ENCODE measurements at places on chromosomes 6 and 20. TPM values are rescaled to one million over a fixed set of nuclear protein-coding genes. Genes with fewer than 3 reads are reported as not detected.

The TMEM14C gene
- 42.8 TPM for total RNA-seq

GRCh38 chr6:113496166-113496565 is 361.0 kb upstream of the MARCKS start:
- peaks cover 44% of the 10 kb centered on the region for H3K4me1 ChIP-seq
- H3K27ac ChIP-seq: no peak overlapping the region
- H3K27me3 ChIP-seq: no peaks in the 10 kb centered on the region
- no peak overlapping the region for H3K4me3 ChIP-seq
- DNase-seq: no peak
- no peaks in the 10 kb centered on the region for H3K36me3 ChIP-seq

- H3K4me1 ChIP-seq: no peaks in the 10 kb centered on the region
- H3K36me3 ChIP-seq: no peaks in the 10 kb centered on the region
- no peaks in the 10 kb centered on the region for H3K27me3 ChIP-seq
- H3K27ac ChIP-seq: peak overlapping the region; percentile 25
Observed at GRCh38 chr6:46352541-46353268, 138.5 kb downstream of the RCAN2 start.

The TNF gene
- total RNA-seq: 0.27 TPM

The PPIL6 gene
- total RNA-seq: 2.0 TPM

GRCh38 chr6:111721753-111722154 is 116.1 kb upstream of the TRAF3IP2 start:
- peaks cover 16% of the 10 kb centered on the region for H3K4me1 ChIP-seq
- H3K36me3 ChIP-seq: no peaks in the 10 kb centered on the region
- no peaks in the 10 kb centered on the region for H3K27me3 ChIP-seq
- peak overlapping the region; percentile 54 for H3K27ac ChIP-seq

The HMGA1 gene
- 309 TPM for total RNA-seq

The LHFPL5 gene
- not detected for total RNA-seq

The LY6G6F gene
- not detected for total RNA-seq

DNA sequence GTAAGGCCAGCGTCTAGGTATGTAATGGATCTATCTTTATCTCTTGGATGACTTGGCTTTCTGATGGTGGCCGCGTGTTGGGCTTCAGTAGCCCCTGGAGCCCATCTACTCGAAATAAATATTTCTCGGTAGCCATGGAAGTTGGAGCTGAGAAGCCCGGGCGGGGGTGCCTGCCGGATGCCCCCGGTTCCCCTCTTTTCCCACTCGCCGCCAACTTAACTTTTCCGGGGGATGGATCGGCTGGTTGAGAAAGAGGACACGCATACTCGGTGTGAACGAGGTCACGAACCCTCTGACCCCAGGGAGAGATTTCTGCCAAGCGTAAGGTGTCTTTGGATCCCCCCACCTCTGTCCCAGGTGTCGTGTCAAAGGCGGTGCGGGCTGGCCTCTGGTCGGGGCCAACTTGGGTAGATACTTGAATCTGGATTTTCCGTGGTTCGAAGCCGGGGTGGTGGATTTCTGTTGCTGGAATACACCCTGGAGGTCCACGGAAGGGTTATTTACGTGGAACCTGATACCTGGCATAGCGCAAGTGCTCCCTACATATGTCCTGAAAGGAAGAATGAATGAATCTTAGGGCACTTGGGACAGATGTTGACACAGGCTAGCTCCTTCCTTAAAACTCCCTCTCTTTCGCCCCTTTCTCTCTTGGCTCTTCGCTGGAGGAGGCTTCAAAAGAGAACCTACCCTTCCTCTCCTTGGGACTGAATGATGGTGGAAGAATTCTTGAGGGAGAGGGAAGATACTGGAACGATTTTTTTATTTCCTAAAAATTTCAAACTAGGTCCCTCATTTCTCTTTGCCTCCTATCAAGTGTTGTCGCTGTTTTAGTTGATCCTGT is 996 bp downstream of the DOK5 start:
- DNase-seq: no peak
- peak overlapping the region; percentile 24 for H3K4me3 ChIP-seq
- H3K36me3 ChIP-seq: no peaks in the 10 kb centered on the region
- peaks cover 13% of the 10 kb centered on the region for H3K4me1 ChIP-seq
- peaks cover 65% of the 10 kb centered on the region for H3K27me3 ChIP-seq
- H3K27ac ChIP-seq: no peak overlapping the region

DNA sequence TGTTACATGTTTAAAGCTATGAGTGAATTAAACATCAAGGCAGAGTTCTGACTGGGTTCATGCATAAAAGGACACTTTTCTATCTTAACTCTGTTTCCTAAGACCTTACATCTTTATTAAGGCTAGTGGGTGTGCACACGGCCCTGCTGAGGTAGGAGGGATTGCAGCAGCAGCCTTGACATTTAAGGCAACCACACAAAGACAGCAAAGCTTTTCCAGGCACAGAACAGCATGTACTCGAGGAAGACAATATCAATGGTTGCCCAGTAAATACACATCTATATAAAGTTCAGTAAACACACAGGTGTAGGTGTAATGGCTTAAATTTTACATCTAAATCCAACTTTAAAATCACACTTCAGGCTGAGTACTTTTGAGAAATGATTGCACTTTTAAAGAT is 79.8 kb upstream of the LOC128125822 start:
- H3K27ac ChIP-seq: no peak overlapping the region
- H3K36me3 ChIP-seq: no peaks in the 10 kb centered on the region
- no peaks in the 10 kb centered on the region for H3K27me3 ChIP-seq
- no peak for DNase-seq

- H3K27me3 ChIP-seq: no peaks in the 10 kb centered on the region
- H3K27ac ChIP-seq: no peak overlapping the region
- DNase-seq: no peak
- H3K36me3 ChIP-seq: no peaks in the 10 kb centered on the region
- no peak overlapping the region for H3K4me3 ChIP-seq
Observed at GRCh38 chr6:48036316-48036715, 74.7 kb downstream of the PTCHD4 start.

DNA sequence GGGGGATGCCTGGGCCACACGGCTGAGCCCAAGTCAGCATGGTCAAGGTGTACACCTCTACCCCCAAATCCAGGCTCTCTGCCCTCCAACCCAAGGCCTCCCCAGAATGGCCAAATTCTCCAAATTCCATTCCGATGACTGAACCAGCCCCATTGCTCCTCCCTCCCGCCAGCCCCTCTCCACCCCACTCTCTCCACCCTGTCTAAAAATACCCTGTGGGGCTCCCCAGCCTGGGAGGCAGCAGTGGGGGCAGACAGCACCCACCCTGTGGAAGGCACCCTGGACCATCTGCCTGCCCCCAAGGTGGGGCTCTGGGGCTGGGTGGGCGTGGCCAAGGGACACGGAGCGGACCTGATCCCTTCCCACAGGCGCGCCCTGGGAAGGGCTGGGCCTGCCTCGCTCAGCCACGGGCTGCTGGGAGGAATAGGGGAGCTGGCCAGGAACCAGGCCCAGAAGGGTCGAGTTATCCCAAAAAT is 11.4 kb downstream of the TEAD3 start:
- DNase-seq: no peak
- no peaks in the 10 kb centered on the region for H3K27me3 ChIP-seq
- H3K36me3 ChIP-seq: no peaks in the 10 kb centered on the region
- peak overlapping the region; percentile 36 for H3K4me3 ChIP-seq
- H3K4me1 ChIP-seq: peaks cover 51% of the 10 kb centered on the region

- H3K4me3 ChIP-seq: no peak overlapping the region
- H3K36me3 ChIP-seq: no peaks in the 10 kb centered on the region
- no peak overlapping the region for H3K27ac ChIP-seq
- no peak for DNase-seq
- H3K27me3 ChIP-seq: no peaks in the 10 kb centered on the region
- H3K4me1 ChIP-seq: peaks cover 24% of the 10 kb centered on the region
Observed at GRCh38 chr20:37273988-37274387, 12.4 kb upstream of the GHRH start.

- H3K36me3 ChIP-seq: peaks cover 3% of the 10 kb centered on the region
- no peak overlapping the region for H3K4me3 ChIP-seq
- H3K27me3 ChIP-seq: no peaks in the 10 kb centered on the region
- peaks cover 6% of the 10 kb centered on the region for H3K4me1 ChIP-seq
Observed at GRCh38 chr20:41087777-41088176, 49.6 kb upstream of the PLCG1 start.

DNA sequence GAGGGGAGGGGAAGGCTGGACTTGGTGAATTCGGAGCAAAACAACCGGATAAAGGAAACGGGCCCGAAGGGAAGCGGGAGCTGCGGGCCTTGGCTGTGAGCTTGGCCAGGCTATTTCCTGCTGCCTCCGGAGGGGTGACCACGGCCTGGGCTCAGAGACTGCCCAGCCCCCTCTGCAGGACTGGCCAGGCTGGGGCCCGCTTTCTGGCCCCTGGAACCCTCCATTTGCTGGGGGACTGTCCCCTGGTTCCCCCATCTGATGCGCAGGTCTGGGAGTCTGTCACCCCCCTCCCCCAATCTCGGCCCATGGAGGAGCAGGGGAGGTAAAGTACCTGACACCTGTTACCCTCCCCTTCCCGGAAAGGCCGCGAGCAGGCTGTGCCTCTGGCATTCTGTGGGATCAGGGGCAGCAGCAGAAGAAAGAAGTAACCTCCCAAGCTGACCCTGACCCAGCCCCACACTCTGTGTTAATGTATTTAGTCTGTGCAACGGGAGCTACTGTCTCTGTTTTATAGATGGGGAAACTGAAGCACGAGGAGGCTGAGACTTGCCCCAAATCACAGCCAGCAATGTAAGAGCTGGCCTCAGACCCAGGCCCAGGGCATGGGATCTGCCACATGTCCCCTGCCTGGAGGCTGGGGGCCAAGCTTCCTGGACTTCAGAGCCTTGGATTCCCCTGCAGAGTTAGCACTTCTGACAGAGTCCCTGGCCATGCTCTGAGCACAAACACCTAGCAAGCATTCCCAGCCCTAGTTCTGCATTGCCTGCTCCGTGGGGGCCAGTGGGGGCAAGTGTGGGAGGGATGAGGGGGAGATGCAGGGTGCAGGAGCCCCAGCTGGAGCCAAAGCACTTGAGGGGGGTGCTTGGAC is 3.5 kb downstream of the C20orf204 start:
- peaks cover 49% of the 10 kb centered on the region for H3K4me1 ChIP-seq
- H3K36me3 ChIP-seq: peaks cover 11% of the 10 kb centered on the region
- DNase-seq: no peak
- H3K4me3 ChIP-seq: peak overlapping the region; percentile 42

DNA sequence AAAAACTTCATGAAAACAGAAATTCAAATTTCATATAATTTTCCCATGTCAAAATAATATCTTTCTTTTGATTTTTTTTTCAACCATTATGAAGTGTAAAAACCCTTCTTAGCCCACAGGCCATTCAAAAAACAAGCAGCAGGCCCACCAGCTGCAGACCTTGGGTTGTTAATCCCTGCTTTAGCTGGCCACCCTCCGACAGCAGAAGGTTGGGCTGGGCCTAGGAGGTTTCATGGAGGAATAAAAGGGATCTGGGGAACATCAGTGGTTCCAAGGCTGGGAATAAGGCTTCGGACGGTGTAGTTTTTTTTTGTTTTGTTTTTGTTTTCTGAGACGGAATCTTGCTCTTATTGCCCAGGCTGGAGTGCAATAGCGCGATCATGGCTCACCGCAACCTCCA is 3.6 kb upstream of the HSP90AB1 start:
- no peak overlapping the region for H3K27ac ChIP-seq
- H3K36me3 ChIP-seq: no peaks in the 10 kb centered on the region
- H3K4me1 ChIP-seq: peaks cover 18% of the 10 kb centered on the region
- no peak overlapping the region for H3K4me3 ChIP-seq
- no peak for DNase-seq

GRCh38 chr6:16632101-16632500 is 129.2 kb downstream of the ATXN1 start:
- H3K36me3 ChIP-seq: no peaks in the 10 kb centered on the region
- no peak for DNase-seq
- H3K27ac ChIP-seq: no peak overlapping the region
- H3K27me3 ChIP-seq: no peaks in the 10 kb centered on the region

The SIM1 gene
- total RNA-seq: not detected

DNA sequence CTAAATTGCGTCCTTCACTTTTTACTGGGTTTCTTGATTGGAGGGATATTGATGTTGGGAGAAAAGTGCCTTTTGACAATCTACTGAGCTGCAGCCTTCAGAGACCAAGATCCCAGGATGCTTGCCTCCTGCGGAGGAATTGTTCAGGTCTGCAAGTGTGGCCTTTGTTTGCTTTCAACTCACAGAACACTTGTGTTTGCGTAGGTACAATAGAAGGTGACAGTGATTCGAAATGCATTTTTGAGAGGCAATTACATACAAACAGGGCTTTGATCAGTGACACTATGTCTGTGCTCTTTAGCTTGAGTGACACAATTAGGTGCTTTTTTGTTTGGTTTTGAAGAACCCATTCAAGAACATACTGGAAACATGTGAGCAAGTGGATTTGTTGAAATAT is 600.6 kb downstream of the QKI start:
- no peak overlapping the region for H3K4me3 ChIP-seq
- no peak overlapping the region for H3K27ac ChIP-seq
- H3K27me3 ChIP-seq: no peaks in the 10 kb centered on the region

The PLG gene
- total RNA-seq: not detected

The CAP2 gene
- total RNA-seq: 2.9 TPM

- H3K4me3 ChIP-seq: no peak overlapping the region
- no peaks in the 10 kb centered on the region for H3K27me3 ChIP-seq
- DNase-seq: no peak
- no peak overlapping the region for H3K27ac ChIP-seq
- H3K36me3 ChIP-seq: no peaks in the 10 kb centered on the region
Observed at GRCh38 chr20:40664891-40665290, 24.1 kb downstream of the MAFB start.
